ENCODE measurements at places on chromosomes 7 and 10.

- DNase-seq: no peak
Measured at GRCh38 chr7:69635555-69636185, 37.4 kb downstream of the AUTS2 start.

- no peak for DNase-seq
Measured at GRCh38 chr10:120095875-120096274, 203.3 kb downstream of the SEC23IP start.

GRCh38 chr7:117010375-117011133 lies 57.3 kb downstream of the ST7 start:
- DNase-seq: peak; percentile 67

- no peak for DNase-seq
Measured at GRCh38 chr7:77950548-77950947, 152.0 kb downstream of the PHTF2 start.
